ENCODE measurements at places on chromosomes 12 and 14. TPM values are rescaled to one million over a fixed set of nuclear protein-coding genes. Genes with fewer than 3 reads are reported as not detected.
A peak's percentile ranks its signal among the peaks of the same experiment; 100 is the strongest.

ZNF839 gene
- total RNA-seq, result 22.6 TPM

TAS2R43 gene
- 2.5 TPM for total RNA-seq

PAX9 gene
- total RNA-seq, result not detected

DNA sequence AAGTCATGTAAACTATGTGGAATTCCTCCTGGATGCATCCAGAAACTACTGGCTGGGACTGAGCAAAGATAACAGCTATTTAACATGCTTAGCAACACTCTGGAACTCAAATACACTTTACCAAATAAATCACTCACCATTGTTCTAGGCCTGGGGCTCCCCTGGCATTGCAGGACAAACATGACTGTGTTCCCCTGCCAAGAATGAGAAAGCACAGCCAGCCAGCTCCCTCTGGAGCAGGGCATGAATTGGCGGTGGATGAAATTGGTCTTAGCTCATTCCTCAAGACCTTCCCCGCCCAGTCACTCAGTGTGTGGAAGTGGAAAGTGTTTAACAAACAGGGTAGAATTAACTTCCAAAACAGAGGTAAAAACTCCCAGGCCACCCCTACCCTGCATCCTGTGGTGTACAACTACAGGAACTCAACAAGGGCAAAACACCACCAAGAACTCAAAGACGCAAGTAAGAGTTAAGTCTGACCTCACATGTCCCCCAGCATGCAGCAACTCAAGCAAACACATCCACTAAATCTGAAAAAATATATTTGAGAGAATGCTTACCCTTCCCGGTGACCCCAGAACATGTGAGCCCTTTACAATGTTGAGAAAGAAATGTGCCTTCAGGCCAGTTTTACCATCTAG, 58.4 kb upstream of the BDKRB2 start:
- no peak for DNase-seq

DNA sequence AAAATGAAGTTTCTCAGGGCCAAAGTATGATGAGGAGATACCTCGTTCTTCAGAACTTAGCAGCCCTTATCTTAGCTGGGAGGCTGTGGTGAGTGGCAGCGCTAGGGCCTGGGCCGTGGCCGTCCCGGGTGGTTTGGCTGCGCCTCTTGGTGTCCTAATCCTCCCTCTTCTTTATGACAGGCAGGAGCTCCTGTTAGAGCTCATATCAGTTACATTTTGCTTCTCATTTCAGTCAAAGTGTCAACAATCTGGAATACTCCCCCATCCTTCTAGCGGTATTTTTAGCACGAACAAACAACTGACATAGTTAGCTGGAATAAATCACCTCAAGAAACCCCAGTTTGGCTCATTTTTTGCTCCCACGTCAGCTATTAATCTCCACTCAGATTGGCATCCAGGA, 188.8 kb downstream of the TTC7B start:
- no peak for DNase-seq

- DNase-seq, result no peak
Observed at GRCh38 chr12:14689996-14690395, 6.4 kb downstream of the GUCY2C start.

TEX52 gene
- not detected for total RNA-seq

GRCh38 chr12:111313833-111314259, 55.0 kb downstream of the PHETA1 start:
- DNase-seq, result peak; percentile 87

TMED8 gene
- 23.5 TPM for total RNA-seq

DNA sequence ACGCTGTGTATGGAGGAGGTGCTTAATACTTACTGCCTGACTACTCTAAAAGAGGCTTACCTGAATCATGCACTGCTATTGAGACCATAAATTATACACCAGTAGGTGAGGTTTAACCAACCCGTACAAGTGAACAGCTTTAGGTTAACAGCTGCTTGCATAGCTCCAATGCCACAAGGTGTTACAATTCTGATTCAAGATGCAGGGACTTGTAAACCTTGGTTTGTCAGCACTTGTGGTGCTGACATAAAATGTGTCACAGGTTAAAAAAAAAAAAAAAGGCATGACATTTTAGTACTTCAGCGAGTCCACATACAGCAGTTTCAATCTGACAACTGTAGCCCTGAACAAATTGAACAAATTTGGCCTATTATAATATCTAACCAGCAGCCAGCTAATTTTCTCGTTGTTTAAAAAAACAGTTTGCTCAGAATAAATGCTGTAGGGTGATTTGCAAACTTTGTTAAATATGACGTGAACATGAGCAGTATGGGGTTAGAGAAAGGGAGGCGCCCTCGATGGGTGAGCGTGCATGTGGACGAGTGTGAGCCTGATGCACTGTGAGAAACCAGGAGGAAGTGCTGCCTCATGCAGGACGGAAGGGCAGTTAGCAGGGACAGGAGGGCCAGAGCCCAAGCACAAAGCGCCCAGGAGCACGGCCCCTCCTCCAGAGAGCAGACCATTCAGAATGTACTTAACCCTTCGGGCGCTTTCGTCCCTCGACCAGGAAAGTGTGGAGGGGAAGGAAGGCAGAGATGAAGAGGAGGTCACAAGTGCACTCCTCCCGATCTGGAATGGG, 44.7 kb downstream of the TCHP start:
- DNase-seq, result peak; percentile 89

DNA sequence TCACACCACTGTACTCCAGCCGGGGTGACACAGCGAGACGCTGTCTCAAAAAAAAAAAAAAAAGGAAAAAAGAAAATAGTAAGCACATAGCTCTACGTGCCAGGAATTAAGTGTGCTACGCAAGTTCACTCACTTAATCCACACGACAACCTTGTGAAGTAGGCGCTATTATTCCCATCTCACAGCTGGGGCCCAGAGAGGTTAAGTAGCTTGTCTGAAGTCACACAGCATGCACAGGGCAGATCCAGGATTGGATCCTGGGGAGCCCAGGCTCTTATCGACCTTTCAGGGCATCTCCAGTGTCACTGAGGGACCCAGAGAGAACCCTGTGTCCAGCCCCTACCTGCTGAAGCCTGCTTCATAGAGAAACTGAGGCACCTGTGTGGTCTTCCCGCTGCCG, 11.9 kb downstream of the DHX37 start:
- no peak for DNase-seq

HOXC11 gene
- total RNA-seq, result not detected

DNA sequence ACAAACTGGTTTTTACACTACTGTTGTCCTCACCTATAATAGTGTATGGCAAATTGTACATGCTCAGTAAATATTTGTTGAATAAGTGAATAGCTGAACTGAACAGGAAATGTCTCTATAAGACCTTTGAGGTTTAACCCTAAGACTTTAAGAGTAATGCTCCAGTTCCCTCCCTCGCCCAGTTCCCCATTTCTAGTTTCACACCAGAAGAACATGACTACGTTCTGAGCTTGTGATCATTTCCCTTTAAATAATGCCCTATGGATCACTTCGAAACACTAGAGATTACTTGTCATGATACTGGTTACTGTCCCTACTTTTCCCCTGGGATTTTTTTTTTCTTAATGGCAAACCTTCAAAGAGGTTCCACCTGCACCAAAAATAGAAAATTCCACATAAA, 69.3 kb downstream of the PRKD1 start:
- DNase-seq, result no peak

TMEM63C gene
- total RNA-seq, result 1.5 TPM

GPRC5D gene
- total RNA-seq, result not detected

DNA sequence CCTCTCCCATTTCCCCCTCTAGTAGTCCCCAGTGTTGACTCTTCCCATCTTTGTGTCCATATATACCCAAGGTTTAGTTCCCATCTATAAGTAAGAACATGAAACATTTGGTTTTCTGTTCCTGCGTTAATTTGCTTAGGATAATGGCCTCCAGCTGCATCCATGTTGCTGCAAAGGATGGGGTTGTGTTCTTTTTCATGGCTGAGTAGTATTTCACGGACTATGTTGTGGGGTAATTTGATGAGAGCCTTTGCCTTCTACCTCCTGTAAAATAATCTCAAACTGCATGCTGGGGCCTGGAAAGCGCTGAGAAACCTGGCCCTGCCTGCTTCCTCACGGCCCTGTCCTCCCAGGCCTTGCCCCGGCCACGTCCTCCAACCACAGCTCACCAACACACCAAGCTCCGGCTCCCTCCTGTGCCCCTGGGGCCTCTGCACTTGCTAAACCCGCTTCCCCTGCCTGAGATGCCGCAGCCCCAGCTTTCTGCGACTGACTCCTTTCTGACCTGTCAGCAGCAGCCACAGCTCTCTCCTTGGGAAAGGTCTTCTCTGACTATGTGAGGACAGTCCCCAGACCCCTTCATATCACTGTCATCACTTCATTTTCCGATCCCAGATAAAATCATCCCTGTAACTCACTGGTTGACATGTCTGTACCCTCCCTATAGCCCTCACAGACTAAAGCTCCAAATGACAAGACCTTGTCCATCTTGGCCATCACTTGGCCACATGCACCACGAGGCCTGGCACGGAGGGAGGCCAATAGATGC, 19.8 kb downstream of the ITPK1 start:
- DNase-seq, result no peak

KERA gene
- total RNA-seq, result not detected

STYK1 gene
- total RNA-seq, result 0.15 TPM

- DNase-seq, result no peak
Observed at GRCh38 chr12:131090274-131091210, 136.8 kb downstream of the ADGRD1 start.

- DNase-seq, result peak; percentile 95
Observed at GRCh38 chr12:8697476-8698131, at the start of gene RIMKLB. RIMKLB (plus strand) TSS chr12:8697991; CDS start chr12:8713867, 15,876 bp downstream.

- DNase-seq, result no peak
Observed at GRCh38 chr14:88231603-88232002, 91.5 kb downstream of the KCNK10 start.

GRCh38 chr12:10392394-10392930, 2.6 kb upstream of the KLRK1 start:
- DNase-seq, result no peak

B4GALNT3 gene
- total RNA-seq, result 30.8 TPM

SLC25A47 gene
- not detected for total RNA-seq

DNA sequence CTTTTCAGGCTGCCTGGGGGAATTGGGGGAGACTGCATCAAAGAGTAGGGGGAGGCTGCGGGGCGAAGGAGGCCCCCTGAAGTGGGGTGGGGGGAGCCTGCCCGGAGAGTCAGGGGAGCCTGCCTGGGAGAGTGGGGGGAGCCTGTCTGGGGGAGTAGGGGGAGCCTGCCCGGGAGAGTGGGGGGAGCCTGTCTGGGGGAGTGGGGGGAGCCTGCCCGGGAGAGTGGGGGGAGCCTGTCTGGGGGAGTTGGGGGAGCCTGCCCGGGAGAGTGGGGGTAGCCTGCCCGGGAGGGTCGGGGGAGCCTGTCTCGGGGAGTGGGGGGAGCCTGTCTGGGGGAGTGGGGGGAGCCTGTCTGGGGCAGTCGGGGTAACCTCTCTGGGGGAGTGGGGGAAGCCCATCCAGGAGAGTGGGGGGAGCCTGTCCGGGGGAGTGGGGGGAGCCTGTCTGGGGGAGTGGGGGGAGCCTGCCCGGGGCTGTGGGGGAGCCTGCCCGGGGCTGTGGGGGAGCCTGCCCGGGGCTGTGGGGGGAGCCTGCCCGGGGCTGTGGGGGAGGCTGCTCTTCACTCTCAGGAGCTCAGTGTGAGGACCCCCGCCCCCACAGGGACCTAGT, 6.5 kb upstream of the DEGS2 start:
- DNase-seq, result no peak

- no peak for DNase-seq
Observed at GRCh38 chr14:39762576-39763401, 330.6 kb upstream of the FBXO33 start.

GRCh38 chr14:76710056-76711010, 50.9 kb upstream of the VASH1 start:
- DNase-seq, result peak; percentile 66

DNA sequence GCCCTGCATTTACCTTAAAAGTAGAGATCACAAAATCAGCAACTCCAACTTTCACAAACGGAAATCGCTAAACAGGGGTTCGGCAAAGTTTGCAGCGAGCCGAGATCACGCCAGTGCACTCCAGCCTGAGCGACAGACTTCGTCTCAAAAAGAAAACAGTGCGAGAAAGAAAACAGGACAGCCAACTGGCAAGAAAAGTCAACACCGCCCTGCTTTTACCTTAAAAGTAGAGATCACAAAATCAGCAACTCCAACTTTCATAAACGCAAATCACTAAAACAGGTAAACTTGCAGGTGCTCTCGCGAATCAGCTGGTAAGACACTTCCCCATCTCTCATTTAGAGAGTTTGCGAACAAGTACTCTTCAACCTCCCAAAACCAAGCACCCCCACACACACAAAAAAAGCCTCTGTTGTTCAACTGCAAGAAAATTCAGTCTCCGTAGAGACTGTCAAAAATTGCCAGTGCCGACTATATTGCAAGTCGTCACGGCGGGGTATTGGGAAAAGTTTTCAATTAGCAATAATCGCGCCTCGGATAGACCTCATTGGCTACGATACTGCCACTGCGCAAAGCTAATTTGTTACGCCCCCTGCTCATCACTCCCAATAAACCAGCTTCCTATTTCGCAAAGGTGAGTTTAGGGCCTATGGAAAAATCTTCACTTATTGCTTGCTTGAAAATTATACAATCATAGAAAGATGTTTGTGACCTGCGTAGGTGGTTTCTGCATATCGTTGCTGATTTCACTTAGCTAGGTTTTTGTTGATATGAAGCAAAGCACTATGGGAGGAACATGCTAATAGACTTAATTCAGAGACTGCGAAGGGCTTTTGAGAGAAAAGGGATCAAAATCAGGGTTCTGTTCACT, at the start of gene RNU4-1:
Gene RNU4-1 (minus strand): TSS at position 577 of the 871 bp plus-strand sequence.
- peak; percentile 89 for DNase-seq

FOXG1 gene
- total RNA-seq, result 1.5 TPM

GRCh38 chr14:81751198-81751597, 217.5 kb upstream of the SEL1L start:
- DNase-seq, result no peak

COX8C gene
- total RNA-seq, result not detected

- DNase-seq, result no peak
Observed at GRCh38 chr12:124211753-124212152, 83.1 kb upstream of the RFLNA start.

All from neural progenitor cell (in vitro differentiated cells).